Right ventricle myocardium superior (tissue), 1 donor: ENCODE measurements at places on chromosomes 3 and 15.
A peak's percentile ranks its signal among the peaks of the same experiment; 100 is the strongest.

DNA sequence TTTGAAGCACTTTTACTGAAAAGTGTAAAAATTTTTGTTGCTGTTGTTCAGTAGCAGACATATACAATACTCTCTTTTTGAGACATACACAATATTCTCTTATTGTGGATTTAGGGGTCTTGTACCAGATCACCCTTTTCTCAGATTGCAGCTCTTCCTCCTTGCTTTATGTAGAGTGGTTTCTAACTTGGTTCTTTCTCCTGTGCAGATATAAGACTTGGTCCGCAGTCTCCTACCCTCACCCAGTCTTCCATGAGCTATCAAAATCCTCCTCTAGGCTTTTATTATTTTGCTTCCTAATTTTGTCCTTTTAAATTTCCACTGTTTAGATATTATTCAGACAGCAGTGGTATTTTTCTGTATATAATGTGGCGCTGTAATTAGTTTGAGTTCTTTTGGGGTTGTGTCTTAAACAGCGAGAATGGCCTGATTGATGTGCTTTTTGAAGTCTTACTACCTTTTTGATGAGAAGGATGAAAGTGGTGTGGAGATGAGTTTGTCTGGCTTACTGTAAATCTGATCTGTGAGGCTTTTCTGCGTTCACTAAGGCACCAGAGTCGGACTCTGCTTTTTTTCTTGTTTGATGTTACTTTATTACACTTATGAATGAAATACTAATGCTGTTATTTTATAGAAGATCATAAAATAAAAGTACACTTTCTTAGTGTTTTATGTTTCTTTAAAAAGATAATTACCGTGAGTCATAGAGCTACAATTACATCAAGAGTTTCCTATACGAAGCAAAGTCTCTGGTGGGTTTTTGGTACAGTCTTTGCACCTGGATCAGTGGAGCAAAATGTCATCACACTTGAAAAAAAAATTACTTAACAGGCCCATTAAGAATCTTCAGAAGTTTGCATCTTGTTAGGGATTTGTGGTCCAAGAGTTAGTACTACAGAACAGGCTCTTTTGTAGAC, 27.8 kb downstream of the FNDC3B start:
- DNase-seq = no peak

DNA sequence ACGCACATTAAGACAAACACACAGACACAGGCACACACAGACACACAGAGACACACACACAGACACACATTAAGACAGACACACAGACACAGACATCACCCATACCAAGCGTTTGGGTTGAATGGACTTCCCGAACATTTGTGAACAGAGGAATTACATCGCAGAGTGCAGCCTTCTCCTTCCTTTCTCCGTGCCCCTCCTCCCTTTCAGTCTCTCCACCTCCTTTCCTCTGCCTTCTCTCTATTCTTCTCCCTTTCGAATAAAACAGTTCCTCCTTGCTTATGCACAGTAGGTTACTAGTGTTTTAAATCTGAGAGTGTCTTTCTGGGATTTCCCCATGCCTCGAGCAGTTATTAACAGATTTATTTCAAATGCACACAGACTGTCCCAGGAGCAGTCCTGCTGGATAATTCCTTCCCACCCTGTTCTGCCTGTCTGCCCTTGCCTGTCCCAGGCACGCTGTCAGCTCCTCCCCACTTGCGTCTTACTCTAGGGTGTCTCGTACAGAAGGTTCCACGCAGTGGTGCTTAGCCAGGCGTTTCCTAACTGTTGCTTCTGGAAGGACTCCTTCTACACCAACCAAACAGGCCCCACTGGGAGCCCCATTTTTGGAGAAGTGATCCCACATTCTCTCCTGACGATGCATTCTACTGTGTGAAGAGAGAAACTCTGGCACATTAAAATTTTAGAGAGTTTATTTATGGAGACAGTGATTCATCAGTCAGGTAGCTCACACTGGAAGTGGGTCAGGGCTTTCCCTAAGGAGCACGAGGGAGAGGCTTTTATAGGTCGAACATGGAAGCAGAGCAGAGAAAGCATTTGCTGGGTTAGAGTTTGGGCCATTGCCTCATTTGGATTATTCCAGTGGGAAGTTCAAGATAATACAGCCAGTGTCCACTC, 163.8 kb downstream of the SV2B start:
- peak; percentile 86 for DNase-seq

DNA sequence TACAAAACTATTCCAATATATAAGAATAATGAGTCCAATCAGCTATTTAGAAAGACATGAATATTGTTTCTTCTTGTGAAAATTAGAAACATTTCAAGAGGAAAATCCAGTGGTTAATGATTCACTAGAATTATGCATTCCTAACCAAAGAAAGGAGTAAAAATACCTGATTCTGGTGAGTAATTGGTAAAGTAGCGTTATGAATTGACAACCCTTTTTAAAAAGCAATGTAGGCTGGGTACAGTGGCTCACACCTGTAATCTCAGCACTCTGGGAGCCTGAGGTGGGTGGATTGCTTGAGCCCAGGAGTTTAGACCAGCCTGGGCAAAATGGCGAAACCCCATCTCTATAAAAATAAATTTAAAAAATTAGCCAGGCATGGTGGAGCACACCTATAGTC, 43.3 kb downstream of the TOPAZ1 start:
- no peak for DNase-seq

GRCh38 chr3:179671309-179671708, 18.5 kb downstream of the USP13 start:
- no peak for DNase-seq

GRCh38 chr3:189664311-189664710, 33.1 kb downstream of the TP63 start:
- DNase-seq = no peak

DNA sequence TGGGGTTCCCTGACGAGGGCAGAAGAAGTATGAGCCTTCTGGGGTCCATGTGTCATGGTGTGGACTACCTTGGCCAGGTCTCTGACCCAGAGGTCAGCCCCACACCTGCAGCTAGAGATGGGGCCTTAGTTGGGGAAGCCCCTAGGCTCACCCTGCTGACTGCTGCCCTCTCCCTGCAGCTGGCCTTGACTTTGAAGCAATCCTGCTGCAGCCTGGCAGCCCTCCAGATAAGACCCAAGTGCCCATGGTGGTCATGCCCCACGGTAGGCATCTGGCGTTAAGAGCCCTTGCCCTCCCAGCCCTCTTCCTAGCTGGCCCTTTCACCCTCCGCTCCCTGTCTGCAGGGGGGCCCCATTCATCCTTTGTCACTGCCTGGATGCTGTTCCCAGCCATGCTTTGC, 7.4 kb downstream of the APEH start:
- no peak for DNase-seq

DNA sequence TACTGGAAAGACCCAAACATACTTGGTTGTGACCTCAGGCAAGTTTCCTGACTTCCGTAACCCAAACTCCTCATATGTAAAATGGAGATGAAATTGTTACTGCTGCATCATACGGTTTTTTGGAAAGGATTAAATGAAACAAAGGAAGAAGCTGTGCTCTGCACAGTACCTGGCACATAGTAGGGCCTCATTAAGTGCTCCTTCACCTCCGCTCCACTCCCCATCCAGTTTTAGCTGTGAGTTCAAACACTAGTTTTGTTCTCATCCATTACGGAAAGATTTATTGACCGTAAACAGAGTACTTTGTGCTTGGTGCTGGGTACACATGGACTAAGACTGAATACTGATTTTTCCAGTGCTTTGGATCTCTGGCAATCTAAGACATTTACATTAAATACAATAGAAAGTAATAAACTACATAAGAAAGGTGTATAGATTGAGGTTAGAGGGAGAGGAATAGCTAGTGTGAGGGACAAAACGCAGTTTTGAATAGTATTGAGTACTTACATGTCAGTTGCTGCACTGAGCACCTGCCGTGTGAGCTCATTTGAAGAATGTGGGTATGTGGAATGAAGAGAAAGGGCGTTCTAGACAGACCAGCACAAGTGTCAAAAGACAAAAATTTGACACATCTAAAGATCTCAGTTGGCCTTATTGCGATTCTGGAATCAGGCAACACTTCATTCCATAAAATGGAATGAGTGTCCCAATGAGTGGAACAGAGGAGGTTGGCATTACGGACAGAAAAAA, 594 bp upstream of the ICE2 start:
- DNase-seq = no peak

DNA sequence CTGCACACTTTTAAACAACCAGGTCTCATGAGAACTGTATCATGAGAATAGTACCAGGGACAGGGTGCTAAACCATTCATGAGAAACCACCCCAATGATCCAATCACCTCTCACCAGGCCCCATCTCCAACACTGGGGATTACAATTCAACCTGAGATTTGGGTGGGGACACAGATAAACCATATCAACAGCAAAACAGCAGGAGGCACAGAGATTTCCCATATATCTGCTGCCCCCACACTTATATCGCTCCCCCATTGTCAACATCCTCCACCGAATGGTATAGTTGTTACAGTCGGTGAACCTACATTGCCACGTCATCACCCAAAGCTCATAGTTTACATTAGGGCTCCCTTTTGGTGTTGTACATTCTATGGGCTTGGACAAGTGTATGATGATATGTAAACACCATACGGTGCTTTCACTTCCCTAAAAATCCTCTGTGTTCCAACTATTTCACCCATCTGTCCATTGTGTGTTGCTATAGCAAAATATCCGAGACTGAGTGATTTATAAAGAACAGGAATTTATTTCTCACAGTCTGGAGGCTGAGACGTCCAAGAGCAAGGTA, 224.8 kb downstream of the FAM43A start:
- DNase-seq = no peak

DNA sequence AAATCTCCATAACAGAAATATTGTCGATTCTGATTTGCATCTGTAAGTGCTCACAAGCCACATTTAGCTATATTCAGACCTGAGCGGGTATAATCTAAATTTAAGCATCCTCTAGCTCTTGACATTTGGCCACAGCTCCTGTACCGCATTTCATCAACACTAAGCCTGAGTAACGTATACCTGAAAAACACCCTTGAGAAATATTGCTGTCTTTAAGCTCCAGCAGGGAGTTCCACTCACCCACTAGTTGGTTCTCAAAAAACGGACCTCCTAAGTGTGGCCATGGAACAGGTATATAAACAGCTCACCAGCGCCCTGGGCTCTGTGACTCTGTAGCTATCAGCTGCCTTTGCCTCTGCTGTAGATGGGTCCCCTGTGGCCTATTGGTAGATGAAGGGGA, 80.7 kb downstream of the ABI3BP start:
- DNase-seq = no peak

GRCh38 chr3:155995525-155996370, 124.6 kb upstream of the KCNAB1 start:
- no peak for DNase-seq

- DNase-seq = no peak
Measured at GRCh38 chr3:174495928-174496327, 363.2 kb upstream of the NAALADL2 start.

GRCh38 chr3:17110660-17111396, 226.1 kb downstream of the PLCL2 start:
- DNase-seq = no peak

DNA sequence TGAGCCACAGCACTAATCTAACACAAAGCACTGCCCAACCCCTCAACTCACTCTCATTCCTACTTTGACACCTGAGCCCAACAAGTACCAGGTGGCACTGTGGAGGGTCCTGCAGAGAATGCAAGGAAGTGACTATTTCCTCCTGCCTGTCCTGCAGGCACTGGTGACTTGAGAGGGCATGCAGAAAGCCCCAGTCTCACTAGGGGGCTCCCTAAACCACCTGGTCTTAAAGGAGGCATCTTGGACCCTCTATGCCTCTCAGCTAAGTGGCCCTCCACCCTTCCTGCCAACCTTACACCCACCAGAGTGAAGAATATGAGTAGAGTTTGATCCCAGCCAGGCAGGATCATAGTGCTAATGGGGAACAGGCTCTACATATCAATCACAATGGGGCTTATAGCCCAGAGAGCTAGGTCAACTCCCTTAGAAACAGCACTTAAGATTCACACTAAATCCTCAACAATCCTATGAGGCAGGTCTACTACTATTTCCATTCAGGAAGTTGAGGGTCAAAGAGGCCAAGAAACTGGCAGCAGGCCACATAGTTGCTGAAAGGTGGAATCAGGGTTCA, 15.2 kb downstream of the TRAIP start:
- DNase-seq = no peak

GRCh38 chr3:190281308-190282051, 40.8 kb downstream of the CLDN1 start:
- no peak for DNase-seq

GRCh38 chr3:111846717-111847116, 12.3 kb upstream of the PHLDB2 start:
- no peak for DNase-seq

GRCh38 chr3:76554707-76555106, 485.2 kb upstream of the ROBO2 start:
- DNase-seq = no peak

GRCh38 chr3:144085964-144086363, 114.3 kb downstream of the DIPK2A start:
- DNase-seq = no peak

DNA sequence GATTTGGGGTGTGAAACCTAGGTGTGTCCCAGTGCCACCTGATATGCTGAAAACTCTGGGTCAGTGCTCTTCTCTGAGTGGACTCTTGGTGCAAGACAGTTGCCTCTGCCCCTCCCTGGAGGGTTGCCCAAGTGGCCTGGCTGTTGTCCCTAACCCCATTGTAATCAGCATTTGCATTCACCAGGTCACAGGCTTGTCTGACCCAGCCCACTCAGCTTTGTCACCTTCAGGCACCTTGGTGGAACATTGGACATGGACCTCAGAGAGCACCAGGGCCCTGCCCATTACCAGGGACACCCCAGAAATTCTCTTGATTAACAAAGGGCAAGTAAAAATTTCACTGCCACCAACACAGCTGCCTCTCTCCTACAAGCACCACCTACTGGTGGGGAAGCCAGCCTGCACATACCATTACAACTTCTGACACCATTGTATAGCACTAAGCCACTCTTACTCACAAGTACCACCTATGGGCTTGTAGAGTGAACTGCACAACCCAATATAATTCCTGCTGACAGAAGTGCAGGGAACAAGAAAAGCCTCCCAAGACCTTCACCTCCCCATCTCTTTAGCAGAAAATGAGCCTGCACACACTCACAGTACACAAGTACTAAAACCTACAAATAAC, 324.6 kb downstream of the EPHA6 start:
- DNase-seq = no peak

DNA sequence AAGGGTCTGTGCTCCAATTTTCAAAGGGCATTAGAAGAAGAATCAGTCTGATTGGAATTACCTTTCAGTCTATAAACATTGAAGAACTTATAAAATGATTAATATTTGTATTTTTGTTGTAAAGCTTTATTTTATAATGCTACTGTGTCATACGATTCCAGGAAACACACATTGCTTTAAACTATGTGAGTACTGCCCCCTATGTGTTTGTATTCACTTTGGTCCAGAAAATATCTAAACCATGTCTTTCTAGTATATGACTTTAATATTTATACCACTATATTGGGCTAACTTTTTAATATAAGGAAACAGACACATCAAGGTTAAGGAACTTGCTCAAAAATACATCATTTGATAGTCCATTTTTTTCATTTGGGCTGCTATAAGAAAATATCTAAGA, 3.2 kb upstream of the RIOX2 start:
- no peak for DNase-seq

DNA sequence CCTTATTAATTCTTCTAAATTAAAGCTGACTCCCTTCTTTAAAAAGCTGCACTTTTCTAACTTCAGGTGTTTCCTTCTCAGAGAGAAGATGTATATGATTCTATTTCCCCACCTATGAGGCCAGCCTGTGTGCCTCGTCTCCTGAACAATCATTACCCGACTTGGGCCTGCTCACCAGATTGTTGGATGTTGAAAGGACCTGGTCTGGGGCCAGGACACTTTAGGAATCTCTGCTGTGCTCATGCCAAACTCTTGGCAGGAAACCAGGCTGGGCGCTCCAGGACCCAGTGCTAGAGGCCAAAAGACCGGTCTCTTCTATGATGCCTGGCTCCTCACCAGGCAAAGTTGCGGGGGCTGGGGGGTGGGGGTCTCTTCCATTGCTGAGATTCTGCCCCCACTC, 16.9 kb upstream of the LRRC31 start:
- DNase-seq = peak; percentile 80
